ENCODE measurements at places on chromosomes 5 and 9.

GRCh38 chr9:113302792-113303418 lies at the start of gene RNF183:
Gene RNF183 (minus strand): TSS chr9:113303376. CDS start chr9:113298184, 5,192 bp downstream.
- DNase-seq = no peak

GRCh38 chr5:136061630-136062365 lies 33.0 kb downstream of the TGFBI start:
- DNase-seq = no peak

DNA sequence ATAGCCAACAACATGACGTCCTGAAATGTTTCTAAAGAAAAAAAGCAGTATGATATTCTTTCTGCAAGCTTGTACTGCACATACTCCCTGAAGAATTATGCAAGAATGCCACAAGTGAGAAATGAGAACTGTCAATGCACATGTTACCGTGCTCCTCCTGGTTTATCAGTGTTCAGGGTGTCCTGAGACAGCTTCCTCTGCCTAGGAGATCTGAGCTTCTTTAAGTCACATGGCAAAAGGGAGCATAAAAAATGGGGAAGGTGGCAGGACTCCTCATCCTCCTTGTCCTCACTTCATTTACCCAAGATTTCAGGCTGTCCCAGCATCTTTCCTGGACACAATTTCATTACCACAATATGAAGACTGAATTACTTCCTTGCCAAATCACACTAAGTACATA lies 238.2 kb downstream of the GLIS3 start:
- DNase-seq = no peak

GRCh38 chr5:57189515-57189914 lies 15.7 kb downstream of the GPBP1 start:
- no peak for DNase-seq

DNA sequence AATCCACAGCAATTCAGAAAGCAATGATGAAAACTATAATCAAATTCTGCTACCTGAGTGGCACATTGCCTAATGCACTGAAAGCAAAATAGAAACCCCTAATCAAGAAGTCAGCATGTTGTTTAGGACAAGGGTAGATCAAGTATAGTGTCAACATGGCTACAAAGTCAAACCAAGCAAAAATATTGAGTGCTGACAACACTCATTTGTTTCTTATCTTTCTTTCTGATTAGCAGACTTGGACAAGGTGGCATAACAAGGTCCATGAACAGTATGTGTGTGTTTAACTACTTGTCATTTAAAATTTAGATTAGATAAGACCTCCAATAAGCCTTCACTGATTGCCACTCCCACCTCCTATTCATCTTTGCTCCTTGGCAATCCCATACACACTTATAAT lies 332.4 kb downstream of the KIAA0825 start:
- no peak for DNase-seq

DNA sequence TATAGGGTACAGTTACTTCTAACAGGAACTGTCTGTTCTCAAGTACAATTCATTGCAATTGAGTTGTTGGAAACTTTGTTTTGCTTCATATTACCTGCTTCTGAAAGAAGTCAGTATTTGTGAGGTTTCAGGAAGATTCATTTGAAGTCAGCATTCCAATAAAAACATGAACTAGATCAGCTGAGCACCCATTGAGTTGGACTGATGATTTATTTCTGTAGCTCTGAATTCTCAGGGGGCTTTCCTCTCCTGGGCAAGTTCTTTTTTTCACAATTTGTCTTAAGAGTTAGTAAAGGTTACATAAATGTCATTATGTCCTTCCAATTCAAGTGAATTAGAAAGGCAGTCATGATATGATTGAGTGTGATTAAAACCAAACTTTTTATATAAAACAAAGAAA lies 16.2 kb upstream of the KIF2A start:
- DNase-seq = no peak

DNA sequence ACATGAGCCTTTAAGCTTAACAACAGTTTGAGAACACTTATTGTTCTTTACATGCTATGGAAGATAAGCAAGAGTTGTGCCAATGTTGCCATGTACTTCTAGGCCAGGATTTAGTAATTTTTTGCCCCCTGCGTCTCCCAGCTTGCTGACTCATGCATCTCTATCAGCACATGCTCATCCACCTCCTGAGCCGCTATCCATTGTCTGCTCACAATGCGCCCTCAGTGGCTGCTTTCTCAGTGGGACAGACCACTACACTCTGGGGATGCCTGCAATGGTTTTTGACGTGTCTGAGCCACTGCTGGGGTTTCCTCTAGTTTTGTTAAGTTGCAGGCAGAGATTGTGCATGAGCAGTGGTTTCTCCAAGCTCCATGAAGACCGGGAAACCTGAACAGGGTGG lies 50.9 kb upstream of the PHF2 start:
- no peak for DNase-seq

GRCh38 chr9:124754289-124754688 lies 16.8 kb downstream of the NR6A1 start:
- DNase-seq = no peak

DNA sequence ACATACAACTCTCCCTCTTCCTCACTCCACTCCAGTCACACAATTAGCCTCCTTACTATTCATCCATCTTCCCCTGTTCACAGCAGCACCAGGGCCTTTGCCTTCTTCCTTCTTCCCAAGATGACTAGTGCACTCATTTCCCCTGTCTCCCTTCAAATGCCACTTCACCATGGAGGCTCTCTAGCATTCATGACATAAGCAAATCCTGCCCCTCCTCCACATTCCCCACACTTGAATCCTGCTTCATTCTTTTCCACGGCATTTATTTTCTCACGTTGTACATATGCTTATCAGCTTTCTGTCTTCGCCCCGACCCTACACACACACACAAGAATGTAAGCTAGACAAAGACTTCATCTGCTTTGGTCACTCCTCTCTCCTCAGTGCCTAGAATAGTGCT lies 133.3 kb downstream of the CDK5RAP2 start:
- no peak for DNase-seq

DNA sequence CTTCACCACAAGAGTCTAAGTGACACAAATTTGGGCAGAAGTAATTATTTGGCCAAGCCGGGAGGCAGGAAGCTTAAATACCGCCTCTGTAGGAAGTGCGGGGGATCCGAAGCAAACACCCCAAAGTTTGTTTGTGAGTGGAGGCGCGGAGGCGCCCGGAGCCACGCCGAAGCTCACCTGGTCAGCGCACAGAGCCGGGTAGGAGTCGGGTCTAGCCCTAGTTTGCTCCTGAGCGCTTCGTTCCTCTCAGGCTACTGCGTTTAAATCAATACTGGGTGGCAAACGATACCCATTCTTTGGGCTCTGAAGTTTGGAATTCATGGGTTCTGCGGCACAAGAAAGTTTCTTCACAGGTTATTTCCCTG lies 855 bp downstream of the MCC start:
- DNase-seq = no peak

DNA sequence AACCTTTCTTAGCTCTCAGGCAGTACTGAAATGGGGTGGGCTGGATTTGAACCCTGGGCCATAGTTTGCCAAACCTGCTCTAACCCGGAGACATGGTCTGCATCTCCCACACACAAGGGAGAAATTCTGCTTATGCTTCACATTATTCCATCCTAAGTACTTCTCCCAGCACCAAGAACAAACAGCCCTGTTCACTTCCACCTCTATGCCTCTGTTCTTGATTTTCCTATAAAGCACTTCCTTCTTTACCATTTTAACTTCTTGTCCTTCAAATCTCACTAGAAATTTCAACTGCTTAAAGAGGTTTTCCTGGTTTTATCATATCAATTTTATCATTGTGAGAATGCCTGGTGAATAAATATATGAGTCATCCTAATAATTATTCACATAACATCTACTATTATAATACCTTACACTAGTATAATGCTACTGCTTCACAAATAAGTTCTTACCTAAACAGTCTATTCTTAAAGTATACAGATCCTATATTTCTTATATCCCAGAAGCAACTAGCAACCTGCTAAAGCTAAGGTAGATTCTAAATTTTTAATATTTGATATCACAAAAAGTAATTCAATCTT lies 12.7 kb downstream of the FEM1C start:
- DNase-seq = no peak
